Hypothalamus (tissue), 51 donors: ENCODE measurements at places on chromosomes 5 and 9.
A peak's percentile ranks its signal among the peaks of the same experiment; 100 is the strongest.

- no peak for DNase-seq
Measured at GRCh38 chr5:151779531-151780125, 7.9 kb downstream of the G3BP1 start.

DNA sequence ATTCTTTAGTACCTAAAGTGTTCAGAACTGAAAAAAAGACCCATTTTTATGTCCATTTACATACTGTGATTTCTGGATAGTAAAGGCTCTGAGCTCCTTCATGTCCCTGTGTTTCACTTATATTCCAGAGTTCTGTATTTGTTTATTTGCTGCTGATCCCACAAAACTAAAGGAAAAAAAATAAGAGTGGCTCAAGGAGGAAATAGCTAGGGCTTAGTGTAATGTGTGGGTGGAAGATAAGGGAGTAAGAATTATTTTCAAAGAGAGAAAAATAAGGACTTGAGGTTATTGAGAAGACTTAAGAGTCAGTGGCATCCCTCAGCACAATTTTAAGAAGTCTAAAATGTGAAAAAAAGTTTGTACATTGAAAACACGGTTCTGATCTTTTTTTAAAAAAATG, 46.0 kb downstream of the ENTREP1 start:
- no peak for DNase-seq

- no peak for DNase-seq
Measured at GRCh38 chr5:1750469-1750868, 49.2 kb downstream of the MRPL36 start.

- DNase-seq = no peak
Measured at GRCh38 chr9:111066468-111066867, 28.2 kb upstream of the LPAR1 start.

- DNase-seq = no peak
Measured at GRCh38 chr5:1391691-1392090, 46.8 kb upstream of the CLPTM1L start.

- no peak for DNase-seq
Measured at GRCh38 chr9:79768194-79768593, 196.4 kb downstream of the TLE4 start.

DNA sequence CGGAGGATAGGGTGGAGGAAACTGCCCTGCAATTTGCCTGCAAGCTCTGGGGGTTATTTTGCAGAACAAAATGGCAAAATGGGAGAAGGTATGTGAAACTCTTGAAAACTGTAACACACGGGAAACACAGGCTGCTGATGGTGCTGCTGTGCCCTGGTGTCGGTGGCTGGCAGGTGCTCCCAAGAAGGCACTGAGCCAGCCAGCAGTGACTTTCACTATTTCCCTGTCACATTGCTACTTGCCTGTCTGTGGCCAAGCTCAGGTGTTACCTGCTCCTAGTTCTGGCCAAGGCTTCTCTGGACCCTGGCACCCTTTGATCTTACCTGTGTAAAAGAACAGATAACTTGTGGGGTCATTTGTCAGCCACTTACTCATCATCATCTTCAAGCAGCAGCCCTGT, 102.2 kb downstream of the CMYA5 start:
- DNase-seq = no peak

DNA sequence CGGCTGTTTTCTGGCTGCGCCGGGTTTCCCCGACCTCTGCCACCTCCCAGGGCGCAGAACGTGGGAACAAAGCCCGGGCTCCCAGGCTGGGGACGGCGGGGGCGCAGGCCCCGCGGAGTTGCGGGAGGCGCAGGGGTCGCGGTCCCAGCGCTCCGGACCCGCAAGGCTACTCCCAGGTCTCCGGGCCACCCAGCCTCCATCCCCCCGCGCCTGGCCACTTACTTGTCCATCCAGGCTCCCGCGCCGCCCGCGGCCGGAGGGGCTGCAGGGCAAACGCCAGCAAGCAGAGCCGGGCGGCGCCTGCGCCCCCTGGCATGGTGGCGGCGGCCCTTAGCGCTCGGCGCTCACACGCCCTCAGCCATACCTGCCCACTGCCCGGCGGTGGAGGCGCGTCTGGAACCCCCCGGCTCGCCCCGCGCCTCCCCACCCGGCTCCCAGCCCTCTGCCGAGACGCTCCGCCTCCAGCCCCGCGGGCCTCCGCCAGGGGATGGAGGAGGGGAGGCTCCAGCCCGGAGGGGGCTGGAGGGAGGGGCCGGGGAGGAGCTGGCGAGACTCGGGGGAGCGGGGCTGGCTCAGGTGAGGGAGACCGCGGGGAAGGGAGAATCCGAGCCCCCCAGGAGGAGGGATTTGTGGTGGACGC, at the start of gene ADAM19:
Gene ADAM19 (minus strand): TSS at position 395 of the 640 bp plus-strand sequence. CDS start 79 bp downstream, at position 316.
- peak; percentile 53 for DNase-seq

GRCh38 chr5:139881143-139881733, 85.6 kb downstream of the PSD2 start:
- DNase-seq = no peak

GRCh38 chr5:102579379-102579778, 80.6 kb upstream of the SLCO6A1 start:
- DNase-seq = no peak

GRCh38 chr9:110199643-110200042, 8.3 kb downstream of the C9orf152 start:
- no peak for DNase-seq

GRCh38 chr5:43729846-43730478, 127.0 kb downstream of the NNT start:
- DNase-seq = no peak

DNA sequence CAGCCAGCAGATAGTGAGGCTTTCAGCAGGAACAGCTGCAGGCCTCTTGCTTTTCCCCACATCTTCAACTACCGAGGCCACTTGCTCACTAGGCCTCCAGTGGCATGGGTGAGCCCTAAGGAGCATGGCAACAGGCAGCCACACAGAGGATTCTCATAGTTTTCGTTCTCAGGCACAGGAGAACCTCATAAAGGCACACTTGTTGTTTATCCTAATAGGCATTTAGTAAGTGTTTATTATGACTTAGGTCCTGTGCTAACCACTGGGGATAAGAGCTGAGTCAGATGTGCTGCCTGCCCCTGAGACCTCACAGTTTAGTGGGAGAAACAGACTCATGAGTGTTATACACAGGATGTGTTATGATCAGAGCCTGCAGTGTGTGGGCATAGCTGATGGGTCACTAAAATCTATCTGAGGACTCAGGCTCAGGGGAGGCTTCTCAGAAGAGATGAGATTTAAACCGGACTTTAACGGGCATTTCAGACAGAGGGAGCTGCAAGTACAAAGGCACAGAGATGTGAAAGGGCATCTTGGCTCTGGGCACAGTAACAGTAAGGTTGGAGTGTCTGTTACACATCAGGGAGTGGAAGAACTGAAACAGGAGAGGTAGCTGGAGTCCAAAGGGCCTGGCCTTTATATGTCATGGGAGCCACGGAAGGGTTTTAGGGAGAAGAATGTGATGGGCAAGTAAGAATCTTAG, 21.0 kb upstream of the HEMGN start:
- DNase-seq = no peak

GRCh38 chr5:135296900-135297816, 101.9 kb downstream of the MACROH2A1 start:
- no peak for DNase-seq

- no peak for DNase-seq
Measured at GRCh38 chr5:90054612-90055011, 354.9 kb downstream of the CETN3 start.

DNA sequence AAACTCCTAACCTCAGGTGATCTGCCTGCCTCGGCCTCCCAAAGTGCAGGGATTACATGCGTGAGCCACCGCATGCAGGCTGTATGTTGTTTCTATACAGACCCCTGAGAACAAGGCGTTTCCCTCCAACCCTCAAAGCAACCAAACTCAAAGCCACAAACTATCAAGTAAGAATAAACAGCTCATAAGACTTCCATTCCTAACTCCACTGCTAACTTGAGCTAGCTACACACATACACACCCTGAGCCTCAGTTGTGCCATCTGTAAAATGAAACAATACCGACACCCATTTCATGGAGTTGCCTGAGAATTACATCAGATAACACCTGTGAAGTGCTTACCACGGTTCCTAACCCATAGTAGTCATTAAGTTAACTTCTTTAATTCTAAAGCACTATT, 70.8 kb downstream of the SERINC5 start:
- DNase-seq = no peak

DNA sequence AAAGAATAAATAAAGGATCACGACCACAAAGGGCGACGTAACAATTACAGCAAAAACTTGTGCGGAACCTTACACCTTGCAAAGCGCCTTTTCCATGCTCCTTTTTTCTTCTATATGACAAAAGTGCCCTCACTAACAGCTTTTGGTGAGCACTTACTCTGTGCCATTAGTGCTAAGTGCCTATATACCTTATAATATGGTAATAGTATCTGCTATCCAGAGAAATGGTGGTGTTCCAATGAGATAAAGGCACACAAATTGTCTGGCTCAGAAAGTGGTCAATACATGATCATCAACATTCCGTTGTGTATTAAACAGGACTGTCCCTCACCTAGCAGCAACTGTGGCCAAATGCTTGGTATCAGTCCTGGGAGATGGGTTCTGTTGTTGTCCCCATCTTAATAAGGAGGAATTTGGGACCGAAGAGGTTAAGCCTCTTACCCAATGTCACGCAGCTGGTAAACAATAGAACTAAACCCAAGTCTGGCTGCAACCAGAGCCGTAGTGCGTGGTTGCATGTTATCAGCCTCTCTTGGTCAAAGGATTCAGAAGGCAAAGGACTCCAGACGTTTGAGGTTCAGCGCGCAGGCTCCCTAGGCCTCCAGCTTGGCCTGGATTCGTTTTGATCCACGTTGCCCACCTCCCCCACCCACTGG, 564 bp upstream of the TOR2A start:
- DNase-seq = no peak

DNA sequence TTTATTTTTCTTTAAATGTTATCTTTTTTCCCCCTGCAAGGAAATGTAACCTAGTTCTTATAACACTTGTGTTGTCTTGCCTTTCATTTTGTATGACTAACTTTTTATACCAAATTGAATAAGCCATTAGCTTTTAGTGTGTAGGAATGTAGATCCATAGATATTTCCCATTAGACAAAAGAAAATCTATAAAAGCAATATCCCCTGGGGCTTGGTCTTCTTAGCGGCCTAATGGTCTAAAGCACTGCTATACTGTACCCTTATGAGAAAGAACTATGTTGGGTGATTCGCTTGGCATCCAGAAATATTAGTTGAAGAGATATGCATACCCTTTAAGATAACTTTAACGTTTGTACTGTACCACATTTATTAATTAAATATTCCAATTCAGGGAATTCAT, 289.2 kb downstream of the CCDC171 start:
- DNase-seq = no peak

- DNase-seq = no peak
Measured at GRCh38 chr5:55935371-55935770, 59.4 kb downstream of the IL6ST start.

DNA sequence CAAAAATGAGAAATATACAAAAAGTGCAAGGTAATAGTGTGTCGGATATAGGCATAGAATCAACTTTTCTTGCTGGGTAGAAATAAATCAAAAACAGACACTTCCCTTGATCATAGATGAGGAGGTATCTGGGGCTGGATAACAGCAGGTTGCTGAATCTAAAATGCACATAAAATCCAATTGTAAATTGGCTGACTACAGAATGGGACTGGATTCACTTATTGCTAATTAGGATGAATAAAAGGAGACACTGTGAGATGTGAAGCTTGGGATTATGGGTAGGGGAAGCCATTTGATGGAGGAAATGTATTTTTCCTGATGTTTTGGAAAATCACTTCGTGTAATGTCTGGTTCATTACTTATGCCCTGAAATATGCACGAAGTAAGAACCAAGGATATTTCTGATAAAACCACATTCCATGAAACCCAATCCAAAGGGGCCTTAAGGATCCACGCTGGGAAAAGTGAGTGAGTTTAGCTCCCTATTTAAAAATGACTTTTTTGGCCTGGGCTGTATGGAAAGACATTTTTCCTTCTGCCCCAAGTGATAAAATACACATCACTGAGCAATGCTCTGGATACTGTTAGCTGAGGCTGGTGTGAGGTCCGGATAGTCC, 136.1 kb downstream of the MARCHF11 start:
- DNase-seq = no peak

GRCh38 chr9:133286523-133286922, 11.5 kb upstream of the ABO start:
- DNase-seq = no peak

GRCh38 chr5:79794347-79794746, 104.7 kb downstream of the CMYA5 start:
- DNase-seq = no peak

- DNase-seq = no peak
Measured at GRCh38 chr5:160929360-160929759, 77.3 kb upstream of the ATP10B start.

DNA sequence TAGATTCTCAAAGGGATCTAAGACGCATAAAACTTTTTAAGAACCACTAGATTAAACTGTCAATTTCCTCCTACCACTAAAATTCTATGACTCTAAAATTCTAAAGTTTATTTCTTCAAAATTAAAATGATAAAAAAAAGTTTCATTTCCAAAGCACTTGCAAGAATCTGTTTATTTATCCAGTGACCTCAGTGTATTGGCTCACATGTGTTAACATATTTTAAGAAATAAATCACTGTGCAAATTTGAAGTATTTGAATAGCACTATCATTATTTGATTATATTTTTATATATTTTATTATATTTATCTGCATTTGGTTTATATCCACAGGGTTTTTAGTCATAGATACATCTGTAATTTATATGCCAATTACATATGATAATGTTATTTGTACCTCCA, 62.2 kb upstream of the SLC12A2 start:
- DNase-seq = no peak
